ENCODE measurements at places on chromosomes 1 and 21.

- no peak for DNase-seq
These were observed 35.3 kb downstream of the UMODL1 start for GRCh38 chr21:42106425-42106824.

DNA sequence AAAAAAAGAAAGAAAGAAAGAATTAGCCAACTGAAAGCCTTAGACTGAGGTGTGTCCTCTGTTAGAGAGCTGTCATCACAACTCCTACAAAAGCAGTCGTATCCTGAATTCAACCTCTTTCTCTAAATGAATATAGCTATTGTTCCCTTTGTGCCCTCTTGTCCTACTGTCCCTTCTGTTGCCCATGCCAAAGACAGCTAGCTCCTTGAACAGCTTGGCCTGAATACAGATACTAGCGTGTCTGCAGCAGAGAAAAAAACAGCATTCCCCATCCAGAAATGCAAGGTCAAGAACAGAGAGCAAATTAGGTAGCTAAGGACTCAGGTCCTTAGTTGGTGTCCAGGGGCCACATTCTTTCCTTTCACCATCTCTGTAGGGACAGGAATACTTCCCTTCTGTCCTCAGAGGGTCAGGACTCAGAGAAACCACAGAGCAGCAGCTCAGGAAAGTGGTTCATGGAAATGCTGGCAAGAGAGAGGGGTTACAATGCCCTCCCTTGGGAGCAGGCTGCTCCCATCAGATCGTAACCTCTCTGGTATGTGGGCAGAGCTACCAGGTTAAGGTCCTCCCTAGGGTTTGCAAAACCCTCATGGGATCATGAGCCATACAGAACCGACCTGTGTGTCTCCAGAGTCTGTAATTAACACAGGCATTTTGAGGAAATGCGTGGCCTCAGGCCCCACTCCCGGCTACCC, 1.8 kb upstream of the ZBTB48 start:
- no peak for DNase-seq

GRCh38 chr1:209076688-209077087, 506.8 kb upstream of the CAMK1G start:
- no peak for DNase-seq

- DNase-seq, result peak; percentile 39
These were observed 29.3 kb downstream of the KRTAP10-1 start for GRCh38 chr21:44510508-44511218.

DNA sequence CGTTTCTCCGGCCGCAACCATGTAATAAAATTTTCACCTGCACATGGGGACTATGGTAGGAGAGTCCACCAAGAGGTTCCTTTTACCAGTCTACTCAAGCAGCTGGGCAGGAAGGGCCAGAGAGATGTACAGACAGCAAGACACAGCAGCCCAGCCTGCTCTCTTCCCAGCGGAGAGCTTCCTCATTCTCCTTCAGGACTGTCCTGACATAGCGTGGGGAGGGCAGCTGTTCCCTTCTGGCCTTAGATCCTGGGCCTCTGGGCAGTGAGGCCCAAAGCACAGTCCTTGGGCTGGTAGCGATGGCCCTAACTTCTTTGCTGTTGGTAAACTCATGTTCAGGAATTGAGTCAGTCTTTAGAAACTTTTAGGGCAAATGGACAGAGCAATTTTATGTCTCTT, 89.1 kb downstream of the BCAR3 start:
- no peak for DNase-seq
